Testis (tissue), 5 donors: ENCODE measurements at places on chromosomes 2 and 18. TPM values are rescaled to one million over a fixed set of nuclear protein-coding genes. Genes with fewer than 3 reads are reported as not detected.

CETN1 gene
- 53.3 TPM for total RNA-seq

C2orf15 gene
- total RNA-seq: 3.1 TPM

SCYGR8 gene
- not detected for total RNA-seq

CHRND gene
- 0.16 TPM for total RNA-seq

KYNU gene
- total RNA-seq: 6.8 TPM

FECH gene
- total RNA-seq: 27.4 TPM

LYPD6 gene
- 6.8 TPM for total RNA-seq

NR4A2 gene
- total RNA-seq: 3.2 TPM

NGEF gene
- 28.7 TPM for total RNA-seq

CENPA gene
- total RNA-seq: 2.8 TPM

NRP2 gene
- 6.3 TPM for total RNA-seq

APLF gene
- 21.7 TPM for total RNA-seq

DSG1 gene
- total RNA-seq: 2.8 TPM

AFF3 gene
- 27.1 TPM for total RNA-seq

SLC4A1AP gene
- 55.3 TPM for total RNA-seq

UGT1A6 gene
- not detected for total RNA-seq

SFTPB gene
- total RNA-seq: 0.25 TPM

OR6B2 gene
- not detected for total RNA-seq

SOWAHC gene
- 30.1 TPM for total RNA-seq

SGPP2 gene
- 3.1 TPM for total RNA-seq
